NCI-H226 (cell line): ENCODE measurements at places on chromosomes 7 and 10.

DNA sequence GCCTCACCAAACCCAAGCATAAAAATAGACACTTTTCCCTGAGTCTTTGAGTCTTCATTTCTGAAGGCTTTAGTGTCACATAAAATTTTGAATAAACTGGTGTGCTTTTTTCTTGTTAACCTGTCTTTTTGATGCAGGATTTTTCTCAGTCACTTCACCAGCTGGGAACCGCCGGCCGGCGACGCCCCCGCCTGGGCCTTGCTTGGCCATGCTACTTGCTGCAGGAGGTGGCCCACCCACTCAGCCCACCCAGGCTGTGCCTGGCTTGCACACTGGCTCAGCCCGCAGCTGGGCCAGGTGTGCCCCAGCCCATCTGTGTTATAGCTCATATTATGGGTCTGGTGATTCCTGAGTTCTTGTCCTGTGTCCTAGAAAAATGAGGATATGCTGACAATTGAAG is 247.4 kb upstream of the CACNA2D1 start:
- no peak for DNase-seq

GRCh38 chr7:96638669-96639068 is 71.0 kb downstream of the SEM1 start:
- no peak for DNase-seq

DNA sequence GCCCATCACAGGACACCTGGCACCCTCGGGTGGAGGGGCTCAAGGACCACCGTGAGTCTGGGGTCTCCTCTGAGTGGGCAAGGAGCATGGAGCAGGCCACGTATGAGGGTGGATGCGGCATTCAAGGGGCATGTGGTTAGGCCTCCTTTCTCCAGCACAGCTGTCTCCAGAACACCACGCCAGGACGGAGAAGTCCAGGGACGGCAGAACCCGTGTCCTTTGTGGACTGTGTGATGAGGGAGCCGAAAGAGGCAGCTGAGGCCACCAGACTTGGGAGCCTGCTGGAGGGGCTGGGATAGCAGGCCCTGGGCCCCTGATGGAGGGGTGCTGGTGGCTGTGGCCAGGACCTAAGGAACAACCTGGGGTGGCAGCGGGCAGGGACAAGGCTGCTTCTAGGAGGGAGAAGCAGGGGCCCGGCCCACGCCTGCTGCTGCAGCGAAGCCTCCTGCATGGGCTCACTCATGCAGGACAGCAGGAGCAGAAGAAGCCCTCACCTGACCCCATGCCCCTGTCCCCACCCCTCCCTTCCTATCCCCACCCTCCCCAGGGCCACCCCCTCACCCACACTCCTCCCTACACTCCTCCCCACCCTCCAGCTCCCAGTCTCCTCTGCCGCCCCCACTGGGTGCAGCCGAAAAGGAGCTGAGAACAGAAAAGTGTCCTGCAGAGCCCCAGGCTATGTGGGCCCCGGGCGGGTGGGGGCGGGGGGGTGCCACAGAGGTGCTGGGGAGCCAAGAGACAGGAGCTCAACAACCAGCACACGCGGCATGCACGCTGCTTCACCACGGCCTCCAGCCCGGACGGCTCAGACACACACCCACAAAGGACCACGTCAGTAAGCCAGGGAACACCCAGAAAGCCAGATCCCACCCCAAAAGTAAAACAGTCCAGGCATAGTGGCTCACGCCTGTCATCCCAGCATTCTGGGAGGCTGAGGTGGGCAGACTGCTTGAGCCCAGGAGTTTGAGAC is 29.7 kb downstream of the ZFAND2A start:
- no peak for DNase-seq

GRCh38 chr10:79410315-79411094 is 34.9 kb downstream of the ZCCHC24 start:
- no peak for DNase-seq

DNA sequence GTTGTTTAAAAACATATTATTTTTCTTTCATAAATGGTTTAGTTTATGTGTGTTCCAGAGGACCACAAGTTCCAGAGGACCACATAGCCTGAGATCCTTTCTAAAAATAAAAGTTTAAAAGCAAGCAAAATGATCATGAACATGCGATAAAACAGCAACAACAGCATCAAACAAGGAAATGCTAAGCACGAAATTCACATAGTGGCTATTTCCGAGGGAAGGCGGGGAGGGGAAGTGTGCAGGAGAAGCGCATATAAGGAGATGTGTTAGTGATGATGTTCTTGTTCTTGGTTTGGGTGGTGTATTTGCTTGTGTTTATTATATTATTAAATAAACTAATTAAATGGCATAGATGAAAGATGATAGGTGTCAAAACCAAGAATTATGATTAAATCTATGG is 1.2 kb downstream of the TBATA start:
- DNase-seq = no peak

DNA sequence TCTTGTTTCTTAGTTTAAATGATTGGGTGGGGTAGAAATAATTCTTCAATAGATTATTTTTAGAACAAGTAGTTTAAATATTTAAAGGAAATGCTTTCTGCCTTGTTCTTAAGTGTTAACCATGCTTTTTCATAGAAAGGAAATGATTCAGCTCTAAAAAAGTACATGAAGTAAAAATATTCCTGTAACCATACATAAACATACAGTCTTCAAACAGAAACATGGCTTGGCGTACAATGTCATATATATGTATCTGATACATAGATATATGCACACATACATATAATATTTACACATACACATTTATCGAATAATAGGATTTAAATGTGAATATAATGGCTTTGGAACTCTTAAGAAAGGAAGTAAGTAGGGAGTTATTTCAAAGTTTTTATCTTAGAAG is 84.4 kb downstream of the RUNDC3B start:
- DNase-seq = no peak

GRCh38 chr10:99760321-99760720 is 22.1 kb upstream of the ABCC2 start:
- no peak for DNase-seq

DNA sequence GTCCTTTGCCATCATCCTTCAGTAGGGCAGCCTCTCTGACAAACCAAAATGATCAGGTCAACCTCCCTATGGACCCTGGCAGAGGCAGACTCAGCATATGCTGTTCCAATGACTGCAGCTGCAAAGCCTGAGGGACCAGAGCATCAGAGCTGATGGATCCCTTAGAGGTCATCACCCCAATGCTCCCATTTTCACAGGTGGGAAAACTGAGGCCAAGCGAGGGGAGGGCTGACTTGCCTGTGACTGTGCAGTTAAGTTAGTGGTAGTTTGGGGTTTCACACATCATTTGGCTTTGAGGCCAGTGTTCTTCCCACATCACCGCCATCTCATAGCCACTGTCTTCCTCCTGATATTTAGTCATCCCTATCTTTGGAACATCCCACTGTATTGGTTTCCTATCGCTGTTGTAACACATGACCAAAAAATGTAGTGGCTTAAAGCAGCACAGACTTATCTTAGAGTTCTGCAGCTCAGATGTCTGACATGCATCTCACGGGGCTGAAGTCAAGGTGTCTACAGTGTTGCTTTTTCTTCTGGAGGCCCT is 69.3 kb upstream of the PDZD8 start:
- DNase-seq = no peak

DNA sequence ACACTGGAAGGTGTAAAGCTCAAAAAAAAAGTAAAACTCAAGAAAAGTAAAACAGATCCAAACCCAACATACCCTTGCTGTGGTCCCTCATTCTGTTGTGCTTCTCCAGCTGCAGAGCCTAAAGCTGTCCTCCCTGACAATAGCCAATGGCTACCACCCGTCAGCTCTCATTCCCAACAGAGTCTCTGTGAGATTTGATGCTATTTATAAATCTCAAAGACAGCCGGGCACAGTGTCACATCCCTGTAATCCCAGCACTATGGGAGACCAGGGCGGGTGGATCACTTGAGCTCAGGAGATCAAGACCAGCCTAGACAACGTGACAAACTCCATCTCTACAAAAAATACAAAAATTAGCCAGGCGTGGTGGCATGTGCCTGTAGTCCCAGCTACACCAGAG is 116.0 kb downstream of the KMT2E start:
- no peak for DNase-seq

DNA sequence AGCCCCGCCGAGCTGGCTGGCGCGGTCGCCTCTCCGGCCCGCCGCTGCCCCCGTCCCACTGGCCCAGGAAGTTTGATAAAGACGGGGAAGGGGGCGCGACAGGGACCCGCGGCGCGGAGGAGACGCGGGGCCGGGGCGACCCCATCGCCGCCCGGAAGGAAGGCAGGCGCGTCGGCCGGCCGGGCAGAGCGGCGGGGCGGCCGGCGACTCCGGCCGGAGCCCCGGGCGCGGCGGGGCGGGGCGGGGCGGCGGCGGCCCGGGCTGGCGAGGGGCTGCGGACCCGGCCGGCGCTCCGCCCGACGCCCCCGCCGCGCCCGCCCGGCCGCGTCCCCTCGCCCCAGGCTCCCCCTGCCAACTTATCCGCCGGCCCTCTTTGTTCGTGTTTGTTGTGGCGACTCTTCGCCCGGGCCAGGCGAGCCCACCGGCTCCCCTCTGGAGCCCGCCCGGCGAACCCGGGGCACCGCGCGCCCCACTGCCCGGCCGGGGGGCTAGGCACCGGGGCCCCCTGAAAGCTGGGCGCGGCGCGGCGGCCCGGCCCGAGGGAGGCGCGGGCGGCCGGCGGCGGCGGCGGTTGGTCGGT is 571 bp downstream of the KDM7A start:
- no peak for DNase-seq

DNA sequence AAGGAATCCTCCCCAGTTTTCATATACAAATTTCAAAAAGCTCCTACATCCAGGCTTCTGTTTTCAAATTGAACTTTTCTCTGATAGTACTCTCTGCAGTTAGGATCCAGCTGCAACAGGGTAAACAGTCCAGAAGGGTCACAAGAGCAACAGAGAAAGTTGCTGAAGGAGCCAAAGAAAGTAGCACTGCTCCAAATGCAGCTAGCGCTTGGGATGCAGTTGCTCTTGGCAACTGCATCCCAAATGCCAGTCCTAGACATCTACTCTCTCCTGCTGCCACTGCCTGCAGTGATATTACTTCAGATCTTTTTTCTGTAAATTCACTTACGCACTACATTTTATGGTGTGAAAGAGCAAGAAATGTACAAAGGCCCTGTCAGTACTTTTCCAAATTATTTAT is 14.6 kb downstream of the GPR37 start:
- DNase-seq = no peak

GRCh38 chr10:130023454-130024230 is 59.6 kb upstream of the EBF3 start:
- DNase-seq = no peak

GRCh38 chr7:155274633-155275355 is 22.9 kb upstream of the INSIG1 start:
- DNase-seq = no peak

DNA sequence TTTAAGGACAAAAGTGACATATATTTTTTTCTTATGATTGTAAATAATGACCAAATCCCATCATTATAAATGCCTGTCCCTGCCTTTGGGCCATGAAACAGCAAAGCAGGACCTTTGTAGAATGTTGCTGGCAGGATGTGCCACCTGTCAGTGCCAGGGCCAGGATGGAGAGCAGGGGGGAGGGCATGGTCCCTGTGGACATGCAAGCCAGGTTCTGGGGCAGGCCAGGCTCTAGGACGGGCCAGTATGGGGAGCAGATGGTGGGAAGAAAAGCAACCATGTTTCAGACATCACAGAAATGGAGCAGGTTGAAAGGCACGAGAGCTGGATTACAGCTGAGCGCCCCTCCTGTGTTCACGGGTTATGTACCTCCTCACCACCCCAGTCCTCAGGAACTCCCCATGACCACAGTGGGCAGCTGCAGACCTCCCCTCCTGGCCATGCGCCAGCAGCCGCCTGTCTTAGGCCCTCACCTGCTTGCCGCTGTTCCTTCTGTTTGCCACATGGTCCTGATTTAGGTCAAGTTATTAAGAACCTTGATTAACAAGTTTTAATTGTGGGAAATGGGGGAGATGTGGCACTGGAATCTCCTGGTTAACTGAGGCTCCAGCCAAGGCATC is 210.4 kb downstream of the PAXIP1 start:
- DNase-seq = no peak

- DNase-seq = no peak
Measured at GRCh38 chr7:116984917-116985316, 31.6 kb downstream of the ST7 start.

DNA sequence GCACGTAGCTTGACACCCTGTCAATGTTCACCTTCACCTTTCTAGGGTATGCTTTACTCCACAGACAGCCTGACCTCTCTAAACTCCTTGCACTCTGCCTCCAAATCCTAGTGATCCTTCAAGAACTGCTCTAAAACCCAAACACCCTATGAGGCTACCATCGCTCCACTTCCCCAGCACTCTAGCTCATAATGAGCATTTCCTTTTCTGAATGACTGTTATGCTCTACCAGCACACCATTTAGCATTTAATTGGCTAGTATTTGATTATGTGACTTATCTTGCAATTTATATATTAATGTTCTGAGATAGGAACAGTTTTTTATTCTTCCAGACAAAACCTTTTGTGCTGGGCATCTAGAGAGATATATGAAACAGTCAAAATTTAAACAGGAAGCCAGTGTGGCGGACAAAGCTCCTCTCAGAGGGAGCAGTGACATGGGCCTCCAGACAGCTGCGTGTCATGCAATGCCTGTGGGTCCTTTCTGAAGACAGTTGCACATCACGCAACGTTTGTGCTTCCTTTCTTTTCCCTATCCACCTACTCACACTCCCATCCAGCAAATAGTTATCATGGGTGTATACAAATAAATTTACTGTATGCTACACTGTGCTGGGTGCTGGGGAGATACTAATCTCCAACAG is 86.3 kb downstream of the ALOX5 start:
- no peak for DNase-seq

GRCh38 chr10:130928306-130928705 is 383.2 kb downstream of the TCERG1L start:
- no peak for DNase-seq

GRCh38 chr7:17497549-17498167 is 199.2 kb downstream of the AHR start:
- no peak for DNase-seq

DNA sequence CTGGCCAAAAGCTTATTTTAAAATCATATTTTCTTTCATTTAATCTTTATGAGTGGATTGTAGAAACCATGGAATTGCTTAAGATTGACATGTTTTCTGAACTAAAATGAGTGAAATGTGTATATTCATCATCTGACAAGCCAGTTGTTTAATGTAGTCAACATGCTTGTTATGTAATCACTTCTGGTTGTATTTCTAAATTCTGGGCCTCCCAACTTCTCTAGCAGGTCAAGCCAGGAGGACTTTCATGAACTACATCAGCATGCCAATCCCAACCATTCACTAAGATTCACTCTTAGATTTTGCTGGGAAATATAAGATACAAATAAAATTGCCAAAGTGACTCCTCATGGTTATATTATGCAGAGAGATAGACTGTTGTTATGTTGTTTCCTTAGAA is 21.1 kb upstream of the MAP3K8 start:
- no peak for DNase-seq

GRCh38 chr7:18859318-18859717 is 258.1 kb downstream of the TWIST1 start:
- DNase-seq = no peak

DNA sequence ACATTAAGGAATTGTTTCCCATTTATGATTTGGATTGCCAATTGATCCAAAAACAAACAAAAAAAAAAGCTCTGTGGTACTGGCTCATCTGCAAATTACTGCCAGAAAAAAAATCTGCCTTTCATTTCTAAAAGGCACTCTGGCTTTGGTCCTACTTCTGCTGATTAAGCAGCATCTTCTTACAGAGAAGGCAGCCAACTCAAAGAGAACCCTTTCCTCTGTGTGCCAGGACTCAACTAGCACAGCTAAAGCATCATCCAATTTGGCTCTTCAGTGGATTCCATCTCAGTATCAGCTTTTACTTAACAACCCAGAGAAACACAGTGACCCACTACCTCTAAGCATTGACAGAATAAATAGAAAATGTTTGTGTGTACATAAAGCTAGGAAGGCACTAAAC is 80.6 kb downstream of the GSAP start:
- no peak for DNase-seq
